ENCODE measurements at places on chromosomes 12 and 14. TPM values are rescaled to one million over a fixed set of nuclear protein-coding genes. Genes with fewer than 3 reads are reported as not detected.
A peak's percentile ranks its signal among the peaks of the same experiment; 100 is the strongest.

The FSCB gene
- polyA plus RNA-seq, result not detected

The PTPRR gene
- 5.6 TPM for polyA plus RNA-seq

GRCh38 chr12:121508533-121508932, 72.3 kb downstream of the KDM2B start:
- no peaks in the 10 kb centered on the region for H3K36me3 ChIP-seq
- no peak overlapping the region for H3K27ac ChIP-seq
- DNase-seq, result no peak
- H3K4me3 ChIP-seq, result no peak overlapping the region

DNA sequence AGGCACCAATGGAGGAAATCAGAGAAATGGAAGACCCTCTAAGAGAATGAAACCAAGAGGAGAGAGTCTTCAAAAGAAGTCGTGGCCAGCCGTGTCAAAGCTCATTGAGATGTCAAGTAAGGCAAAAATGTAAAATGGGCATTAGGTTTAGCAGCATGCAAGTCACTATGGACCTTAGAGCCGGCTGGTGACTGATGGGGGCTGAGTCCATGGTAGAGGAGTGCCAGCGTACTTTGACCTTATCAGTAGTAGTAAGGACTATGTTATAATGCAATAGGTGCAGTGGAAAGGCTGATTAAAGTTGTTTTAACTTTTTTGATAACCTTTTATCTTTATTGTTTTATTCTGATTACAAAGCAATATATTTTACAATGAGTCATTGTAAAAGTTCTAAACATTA, 66.5 kb downstream of the ANO6 start:
- peaks cover 21% of the 10 kb centered on the region for H3K4me1 ChIP-seq
- H3K4me3 ChIP-seq, result no peak overlapping the region
- no peaks in the 10 kb centered on the region for H3K27me3 ChIP-seq
- peaks cover 5% of the 10 kb centered on the region for H3K36me3 ChIP-seq
- peak; percentile 83 for DNase-seq

GRCh38 chr12:110037315-110037714, 11.0 kb downstream of the C12orf76 start:
- H3K27ac ChIP-seq, result no peak overlapping the region
- no peak for DNase-seq
- H3K4me3 ChIP-seq, result no peak overlapping the region
- peaks cover 19% of the 10 kb centered on the region for H3K4me1 ChIP-seq

Measured in small intestine (tissue), 16 donors.